Lung (tissue), 17 donors: ENCODE measurements at places on chromosomes 16 and 17. TPM values are rescaled to one million over a fixed set of nuclear protein-coding genes. Genes with fewer than 3 reads are reported as not detected.

Gene RCVRN
- not detected for total RNA-seq

DNA sequence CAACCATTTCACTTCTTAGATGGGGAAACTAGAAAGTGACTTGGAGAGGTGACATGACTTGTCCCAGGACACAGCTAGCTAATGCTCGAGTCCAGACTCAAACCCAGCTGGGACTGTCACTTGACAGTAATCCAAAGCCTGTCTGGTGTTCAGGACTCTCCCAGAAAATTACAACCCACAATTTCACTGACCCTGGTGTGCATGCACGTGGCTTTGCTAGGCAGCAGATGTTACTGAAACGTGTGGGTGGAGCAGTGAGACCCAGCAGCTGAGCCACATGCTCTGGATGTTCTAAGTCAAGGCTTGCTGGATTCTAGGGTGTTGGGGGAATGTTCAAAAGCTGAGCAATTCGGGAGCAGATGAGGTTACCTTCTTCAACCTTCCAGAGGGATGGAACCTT, 364.6 kb downstream of the GRIN2A start:
- DNase-seq, result no peak
- H3K27me3 ChIP-seq, result no peaks in the 10 kb centered on the region
- no peaks in the 10 kb centered on the region for H3K4me1 ChIP-seq

Gene ACD
- 13.4 TPM for total RNA-seq

DNA sequence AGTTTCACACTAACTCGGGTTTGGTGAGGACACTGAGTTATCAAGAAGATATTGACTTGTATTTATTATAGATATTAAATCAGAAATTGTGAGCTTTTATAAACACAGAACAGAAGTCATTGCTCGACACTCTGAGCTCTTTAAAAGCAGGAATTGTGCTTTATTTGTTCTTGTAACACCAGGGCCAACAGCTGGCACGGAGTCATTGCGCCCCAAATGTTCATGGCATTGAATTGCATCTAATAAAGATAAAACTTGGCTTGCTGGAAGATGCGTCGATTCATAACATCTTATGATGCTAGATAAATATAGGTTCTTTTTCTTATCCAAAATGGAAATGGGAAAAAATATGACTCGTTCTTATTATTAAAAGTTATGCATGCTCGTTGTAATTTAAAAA, 11.8 kb upstream of the MLYCD start:
- H3K27ac ChIP-seq, result no peak overlapping the region
- no peak overlapping the region for H3K4me3 ChIP-seq
- no peaks in the 10 kb centered on the region for H3K36me3 ChIP-seq
- no peaks in the 10 kb centered on the region for H3K4me1 ChIP-seq
- H3K27me3 ChIP-seq, result no peaks in the 10 kb centered on the region

GRCh38 chr16:68147444-68147843, 62.3 kb downstream of the NFATC3 start:
- H3K4me3 ChIP-seq, result no peak overlapping the region
- H3K36me3 ChIP-seq, result no peaks in the 10 kb centered on the region
- H3K4me1 ChIP-seq, result peaks cover 9% of the 10 kb centered on the region
